Hair follicular keratinocyte (primary cell): ENCODE measurements at places on chromosomes 6 and 20. TPM values are rescaled to one million over a fixed set of nuclear protein-coding genes. Genes with fewer than 3 reads are reported as not detected.

MATN4 gene
- not detected in 2 replicates for total RNA-seq

SLC17A1 gene
- not detected in 2 replicates for total RNA-seq

KCNQ5 gene
- 1.9 and 3.7 TPM in 2 replicates for total RNA-seq

DZANK1 gene
- 0.65 and 1.9 TPM in 2 replicates for total RNA-seq

APOM gene
- 1.2 and 2.3 TPM in 2 replicates for total RNA-seq
